Effector memory CD8-positive, alpha-beta T cell (primary cell): ENCODE measurements at places on chromosomes 12 and 14.

GRCh38 chr12:50862316-50862715, 19.6 kb downstream of the TMPRSS12 start:
- DNase-seq = no peak

DNA sequence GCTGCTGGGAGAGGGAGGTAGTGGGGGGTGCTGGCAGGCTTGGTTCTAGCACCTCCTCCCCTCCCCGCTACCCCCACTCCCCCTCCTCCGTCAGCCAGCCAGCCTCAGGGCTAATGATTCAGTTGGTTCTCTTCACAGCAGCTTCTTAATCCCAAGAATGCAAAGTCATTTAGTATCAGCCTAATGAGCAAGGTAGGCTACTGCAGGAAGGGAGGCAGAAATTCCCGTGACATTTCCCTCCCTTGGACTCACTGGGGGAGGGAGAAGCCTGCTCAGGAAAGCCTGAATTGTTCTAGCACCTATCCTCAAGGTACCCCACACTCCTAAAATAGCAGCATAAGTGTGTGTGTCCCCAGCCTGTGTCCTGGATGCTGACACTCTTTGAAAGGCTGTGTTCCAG, 29.8 kb downstream of the ITPK1 start:
- DNase-seq = no peak

DNA sequence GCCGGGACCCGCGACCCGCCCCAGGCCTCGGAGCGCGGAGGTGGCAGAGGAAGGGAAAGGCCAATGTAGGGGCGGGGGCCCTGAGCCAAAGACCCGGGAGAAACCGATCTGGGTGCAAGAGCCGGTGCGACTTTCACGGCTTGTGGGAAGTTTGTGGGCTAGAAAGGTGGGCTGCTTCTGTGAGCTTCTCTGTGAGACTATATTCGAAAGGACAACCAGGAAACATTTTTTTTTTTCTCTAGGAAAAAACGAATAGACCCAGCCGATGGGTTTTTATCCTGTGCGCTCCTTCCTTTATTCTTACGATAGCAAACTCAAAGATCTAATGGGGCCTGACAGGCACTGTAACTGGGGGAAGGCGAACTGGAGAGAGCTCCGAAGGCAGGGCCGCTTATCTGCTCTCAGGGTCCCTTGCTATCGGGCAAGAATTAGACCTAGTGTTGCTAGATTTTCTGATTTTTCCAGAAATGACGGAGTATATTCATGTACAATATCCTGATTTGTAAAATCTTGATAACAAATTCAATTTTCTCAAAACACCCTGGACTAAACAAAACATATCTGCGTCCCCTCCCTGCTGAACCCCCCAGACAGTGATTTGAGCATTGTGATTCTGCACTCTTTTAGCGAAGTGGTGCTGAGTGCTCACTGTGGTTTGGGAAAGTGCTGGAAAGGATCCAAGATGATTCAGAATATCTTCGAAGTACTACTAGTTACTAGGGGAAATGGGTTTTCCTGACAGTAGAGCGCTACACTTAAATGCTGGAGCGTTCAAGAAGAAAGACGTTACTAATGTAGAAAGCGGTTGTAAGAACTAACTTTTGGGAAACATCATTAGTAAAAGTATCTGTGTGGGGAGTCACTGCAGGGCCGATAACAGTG, 563 bp upstream of the STXBP6 start:
- DNase-seq = no peak

- DNase-seq = no peak
Measured at GRCh38 chr12:50984586-50985298, 32.4 kb downstream of the HIGD1C start.

DNA sequence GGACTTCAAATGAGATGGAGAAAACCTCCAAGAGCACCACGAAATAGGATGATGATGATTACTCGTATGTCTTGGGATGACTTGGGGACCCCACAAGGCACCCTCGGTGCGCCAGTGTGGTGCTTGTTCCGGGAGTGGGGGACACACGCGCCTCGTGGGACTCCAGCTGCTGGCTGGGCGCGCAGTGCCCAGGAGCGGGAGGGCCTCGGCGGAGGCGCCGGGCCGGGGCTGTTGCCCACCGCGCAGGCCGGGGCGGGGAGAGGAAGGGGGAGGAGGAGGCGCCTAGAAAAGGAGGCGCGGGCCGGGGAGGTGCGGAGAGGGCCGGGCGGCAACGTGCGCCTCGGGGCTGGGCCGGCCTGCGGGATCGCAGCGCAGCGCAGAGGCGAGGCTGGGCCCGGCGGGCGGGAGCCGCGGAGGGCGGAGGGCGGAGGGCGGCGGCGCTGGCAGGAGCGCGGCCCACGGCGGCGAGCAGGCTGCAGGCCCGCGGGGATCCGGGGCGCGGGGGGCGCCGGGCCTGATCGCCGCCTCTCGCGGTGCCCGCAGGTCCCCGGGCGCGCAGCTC, at the start of gene RFLNA:
TSS of gene RFLNA (plus strand) at position 314 of the 562 bp plus-strand sequence. CDS start 337 bp downstream, outside the sequence.
- no peak for DNase-seq
